ENCODE measurements at places on chromosomes 11 and 22. TPM values are rescaled to one million over a fixed set of nuclear protein-coding genes. Genes with fewer than 3 reads are reported as not detected.

The DAGLA gene
- 0.13 TPM for total RNA-seq

The SHANK2 gene
- 8.1 TPM for total RNA-seq

The FIBIN gene
- 14.2 TPM for total RNA-seq

The TSKU gene
- 8.2 TPM for total RNA-seq

The HEPHL1 gene
- 0.51 TPM for total RNA-seq

The CSNK1E gene
- 146 TPM for total RNA-seq

The SLC7A4 gene
- total RNA-seq: under 0.01 TPM

The ZDHHC8 gene
- total RNA-seq: 4.1 TPM

The C11orf42 gene
- not detected for total RNA-seq

The VWCE gene
- 0.26 TPM for total RNA-seq

The NFAM1 gene
- not detected for total RNA-seq

The NCAPD3 gene
- total RNA-seq: 5.1 TPM

The OPCML gene
- not detected for total RNA-seq

The OR51B5 gene
- not detected for total RNA-seq

The BIRC3 gene
- 1.4 TPM for total RNA-seq

The KCNE3 gene
- 0.13 TPM for total RNA-seq

The KLHDC7B gene
- 0.26 TPM for total RNA-seq

The C1QTNF4 gene
- total RNA-seq: 0.13 TPM

The MAP6 gene
- total RNA-seq: not detected

The C11orf16 gene
- total RNA-seq: not detected
